ENCODE measurements at places on chromosomes 5 and 9.
A peak's percentile ranks its signal among the peaks of the same experiment; 100 is the strongest.

GRCh38 chr5:131679911-131680310, 44.9 kb upstream of the RAPGEF6 start:
- H3K36me3 ChIP-seq: peaks cover 40% of the 10 kb centered on the region
- H3K4me1 ChIP-seq: peaks cover 31% of the 10 kb centered on the region
- peak overlapping the region; percentile 47 for H3K27ac ChIP-seq
- DNase-seq: peak; percentile 62

GRCh38 chr5:9479990-9480389, 65.9 kb downstream of the SEMA5A start:
- H3K27me3 ChIP-seq: peaks cover 3% of the 10 kb centered on the region
- H3K27ac ChIP-seq: peak overlapping the region; percentile 78
- peaks cover 75% of the 10 kb centered on the region for H3K4me1 ChIP-seq
- DNase-seq: no peak

DNA sequence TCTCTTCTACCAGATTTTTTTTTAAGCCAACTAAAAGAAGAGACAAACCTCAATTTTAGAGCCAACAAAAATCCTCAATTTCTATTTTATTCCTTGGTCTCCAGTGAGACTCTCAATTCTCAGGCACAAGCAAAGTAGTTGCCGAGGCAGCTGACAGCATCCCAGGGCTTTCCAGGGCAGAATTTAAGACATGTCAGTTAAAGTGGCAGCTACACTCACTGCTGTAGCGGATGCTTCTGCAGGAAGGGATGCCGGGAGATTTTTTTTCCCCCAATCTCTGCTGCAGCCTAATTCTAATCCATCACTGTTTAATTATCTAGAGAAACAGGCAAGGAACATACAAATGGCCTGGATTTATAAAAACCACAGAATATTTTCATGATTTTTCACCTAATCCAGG, 57.0 kb downstream of the TTC39B start:
- DNase-seq: no peak
- peak overlapping the region; percentile 65 for H3K4me3 ChIP-seq
- no peaks in the 10 kb centered on the region for H3K36me3 ChIP-seq
- H3K4me1 ChIP-seq: peaks cover 68% of the 10 kb centered on the region

DNA sequence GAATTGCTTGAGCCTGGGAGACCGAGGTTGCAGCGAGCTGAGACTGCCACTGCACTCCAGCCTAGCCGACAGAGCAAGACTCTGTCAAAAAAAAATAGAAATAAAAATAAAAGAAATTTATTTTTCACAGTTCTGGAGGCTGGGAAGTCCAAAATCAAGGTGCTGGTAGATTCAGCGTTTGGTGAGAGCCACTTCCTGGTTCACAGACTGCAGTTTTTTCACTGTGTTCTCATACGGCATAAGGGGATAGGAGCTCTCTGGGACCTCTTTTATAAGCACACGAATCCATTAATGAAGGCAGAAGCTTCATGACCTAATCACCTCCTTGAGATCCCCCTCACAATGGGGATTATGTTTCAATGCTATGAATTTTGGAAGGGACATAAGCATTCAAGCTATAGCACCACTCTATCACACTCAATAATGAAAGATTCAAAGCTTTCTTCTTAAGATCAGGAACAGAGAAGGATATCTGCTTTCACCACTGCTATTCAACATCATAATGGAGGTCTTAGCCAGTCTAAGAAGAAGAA, 5.3 kb downstream of the PJA2 start:
- H3K4me1 ChIP-seq: peaks cover 48% of the 10 kb centered on the region
- H3K4me3 ChIP-seq: no peak overlapping the region

- no peak overlapping the region for H3K27ac ChIP-seq
- peaks cover 1% of the 10 kb centered on the region for H3K27me3 ChIP-seq
- H3K4me1 ChIP-seq: no peaks in the 10 kb centered on the region
Observed at GRCh38 chr5:124459984-124460383, 286.5 kb downstream of the ZNF608 start.

DNA sequence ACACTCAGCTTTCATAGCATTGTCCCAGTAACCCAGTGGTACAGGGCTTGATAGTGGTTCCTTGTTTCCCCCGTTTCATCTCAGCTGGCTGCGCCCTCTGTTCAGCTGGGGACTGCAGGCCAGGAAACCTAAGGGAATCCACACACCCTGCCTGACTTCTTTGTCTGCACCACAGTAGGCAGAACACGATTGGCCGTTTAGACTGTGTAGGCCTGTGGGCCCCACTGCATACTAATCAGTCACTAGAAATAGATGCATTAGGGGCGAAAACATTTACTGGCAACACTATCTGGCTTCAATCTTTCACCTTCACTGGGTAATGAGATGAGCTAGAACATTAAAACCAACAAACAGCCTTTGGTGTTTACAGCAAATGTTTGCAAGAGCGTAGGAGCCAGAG, 512.7 kb upstream of the BRINP1 start:
- DNase-seq: no peak
- H3K36me3 ChIP-seq: no peaks in the 10 kb centered on the region
- no peaks in the 10 kb centered on the region for H3K4me1 ChIP-seq
- peaks cover 2% of the 10 kb centered on the region for H3K27me3 ChIP-seq

GRCh38 chr9:78188594-78188993, 47.3 kb upstream of the CEP78 start:
- no peak for DNase-seq
- H3K36me3 ChIP-seq: no peaks in the 10 kb centered on the region
- H3K4me3 ChIP-seq: no peak overlapping the region
- no peak overlapping the region for H3K27ac ChIP-seq

- peak overlapping the region; percentile 71 for H3K27ac ChIP-seq
- H3K27me3 ChIP-seq: no peaks in the 10 kb centered on the region
- H3K4me3 ChIP-seq: no peak overlapping the region
- no peak for DNase-seq
- H3K4me1 ChIP-seq: peaks cover 59% of the 10 kb centered on the region
Observed at GRCh38 chr5:179301376-179301775, 43.9 kb downstream of the ADAMTS2 start.

GRCh38 chr5:66322786-66323528, 178.9 kb downstream of the SREK1 start:
- H3K4me1 ChIP-seq: no peaks in the 10 kb centered on the region
- H3K4me3 ChIP-seq: no peak overlapping the region
- H3K27me3 ChIP-seq: peaks cover 14% of the 10 kb centered on the region
- H3K36me3 ChIP-seq: no peaks in the 10 kb centered on the region

DNA sequence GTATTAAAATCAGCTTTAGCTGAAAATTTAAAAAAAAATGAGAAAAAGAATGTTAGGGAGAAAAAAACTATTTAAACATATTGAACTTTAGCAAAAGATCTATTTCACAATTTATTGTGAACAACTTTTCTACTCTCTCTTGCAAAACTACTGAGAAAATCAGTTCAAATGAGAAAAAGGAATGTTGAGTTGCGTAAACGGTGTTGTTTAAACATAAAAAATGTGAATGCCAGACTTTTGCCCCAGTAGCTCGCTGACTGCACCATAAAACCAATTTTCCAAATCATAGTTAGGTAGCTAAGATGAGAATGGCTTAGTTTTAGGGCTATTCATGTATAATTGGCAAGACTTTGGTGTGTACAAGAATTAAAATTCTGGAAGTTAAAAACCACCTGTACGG, 13.4 kb upstream of the RAD23B start:
- H3K4me3 ChIP-seq: no peak overlapping the region
- H3K36me3 ChIP-seq: no peaks in the 10 kb centered on the region

- H3K4me1 ChIP-seq: peaks cover 47% of the 10 kb centered on the region
- DNase-seq: peak; percentile 11
- no peaks in the 10 kb centered on the region for H3K27me3 ChIP-seq
- peak overlapping the region; percentile 47 for H3K27ac ChIP-seq
- H3K36me3 ChIP-seq: peaks cover 57% of the 10 kb centered on the region
Observed at GRCh38 chr9:86341007-86341491, 13.2 kb downstream of the TUT7 start.

GRCh38 chr9:31597977-31598376, 786.5 kb upstream of the ACO1 start:
- no peak overlapping the region for H3K4me3 ChIP-seq
- H3K27ac ChIP-seq: no peak overlapping the region
- H3K4me1 ChIP-seq: no peaks in the 10 kb centered on the region
- no peaks in the 10 kb centered on the region for H3K36me3 ChIP-seq
- no peaks in the 10 kb centered on the region for H3K27me3 ChIP-seq

DNA sequence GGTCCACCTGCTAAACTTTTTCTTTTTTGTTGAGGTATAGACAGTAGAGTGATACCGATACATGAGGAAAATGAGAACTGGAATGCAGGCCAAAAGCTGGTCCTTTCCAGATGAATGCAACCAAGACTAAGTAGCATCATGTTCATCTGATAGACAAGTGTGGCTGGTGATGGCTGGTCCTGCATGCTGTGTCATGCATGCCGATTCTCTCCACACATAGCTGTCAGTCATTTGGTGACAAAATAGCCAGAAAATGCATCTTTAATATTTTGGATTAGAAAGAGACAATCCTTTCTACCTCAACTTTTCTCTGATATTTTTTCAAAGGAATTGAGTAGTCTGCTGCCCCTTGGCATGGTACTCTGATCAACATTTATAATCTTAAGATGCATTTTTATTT, 49.9 kb downstream of the ZSWIM6 start:
- H3K36me3 ChIP-seq: 0 out of 2 replicates have a peak, but pooled peaks cover 4% of the 10 kb centered on the region
- no peak overlapping the region for H3K4me3 ChIP-seq
- H3K4me1 ChIP-seq: peaks cover 23% of the 10 kb centered on the region
- no peak for DNase-seq
- no peaks in the 10 kb centered on the region for H3K27me3 ChIP-seq

- peaks cover 10% of the 10 kb centered on the region for H3K27me3 ChIP-seq
- no peak for DNase-seq
- H3K4me1 ChIP-seq: no peaks in the 10 kb centered on the region
- H3K36me3 ChIP-seq: no peaks in the 10 kb centered on the region
Observed at GRCh38 chr5:170287532-170287931, 10.0 kb downstream of the LCP2 start.

GRCh38 chr5:133842846-133843611, 125.4 kb downstream of the C5orf15 start:
- H3K4me3 ChIP-seq: no peak overlapping the region
- no peaks in the 10 kb centered on the region for H3K36me3 ChIP-seq
- no peaks in the 10 kb centered on the region for H3K4me1 ChIP-seq
- H3K27ac ChIP-seq: no peak overlapping the region

- no peak overlapping the region for H3K4me3 ChIP-seq
- H3K4me1 ChIP-seq: peaks cover 18% of the 10 kb centered on the region
- peaks cover 2% of the 10 kb centered on the region for H3K27me3 ChIP-seq
- no peaks in the 10 kb centered on the region for H3K36me3 ChIP-seq
- no peak for DNase-seq
Observed at GRCh38 chr5:119353686-119354366, 2.0 kb upstream of the TNFAIP8 start.

DNA sequence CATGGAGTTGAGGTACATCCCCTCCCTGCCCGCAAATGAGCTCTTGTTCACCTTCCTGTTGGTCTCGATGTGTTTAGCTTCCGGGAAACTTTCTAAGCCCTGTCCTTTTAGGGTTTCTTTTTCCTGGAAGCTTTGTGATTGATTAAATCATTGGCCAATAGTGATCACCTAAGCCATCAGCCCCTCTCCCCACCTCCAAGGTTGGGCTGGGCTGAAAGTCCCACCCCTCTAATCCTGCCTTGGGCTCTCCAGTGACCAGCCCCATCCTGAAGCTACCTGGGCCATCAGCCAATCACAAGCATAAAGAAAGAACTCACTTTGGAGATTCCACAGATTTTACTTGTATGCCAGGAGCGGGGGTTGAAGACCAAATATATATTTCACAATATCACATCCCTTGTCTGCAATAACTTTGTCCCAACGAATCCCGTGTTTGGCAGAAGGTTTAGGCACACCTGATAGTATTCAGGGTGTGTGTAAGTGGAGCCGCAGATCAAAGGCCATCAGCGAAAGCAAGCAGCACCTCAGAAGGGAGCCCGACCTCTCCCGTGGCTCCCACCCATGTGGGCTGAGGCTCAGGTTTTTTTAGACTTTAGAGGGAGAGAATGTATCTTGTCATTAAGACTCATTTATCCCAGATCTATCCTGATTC, 20.4 kb downstream of the ROPN1L start:
- H3K4me3 ChIP-seq: no peak overlapping the region
- no peak overlapping the region for H3K27ac ChIP-seq
- peaks cover 6% of the 10 kb centered on the region for H3K27me3 ChIP-seq
- peaks cover 33% of the 10 kb centered on the region for H3K4me1 ChIP-seq
- no peak for DNase-seq

DNA sequence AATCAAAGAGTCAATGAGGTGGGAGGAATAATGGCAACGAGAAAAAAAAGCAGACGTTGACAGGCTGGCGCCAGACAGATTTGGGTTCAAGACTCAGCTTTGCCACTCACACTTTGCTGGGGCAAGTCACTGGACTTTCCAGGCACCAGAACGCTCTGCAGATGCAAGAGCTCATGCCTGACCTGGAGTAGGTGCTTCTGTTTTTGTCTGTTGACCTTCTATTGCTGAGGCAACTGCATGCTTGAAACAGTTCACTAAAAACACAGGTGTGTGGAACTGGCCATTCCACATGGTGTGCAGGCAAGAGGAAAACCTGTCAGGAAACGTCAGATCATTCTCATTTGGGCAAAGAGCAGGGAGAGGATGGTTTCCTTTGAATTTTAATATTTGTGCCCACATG, 161.2 kb upstream of the SMIM23 start:
- no peak overlapping the region for H3K4me3 ChIP-seq
- no peak overlapping the region for H3K27ac ChIP-seq
- peaks cover 11% of the 10 kb centered on the region for H3K4me1 ChIP-seq

GRCh38 chr9:127422787-127423186, 1.4 kb upstream of the ZNF79 start:
- no peaks in the 10 kb centered on the region for H3K27me3 ChIP-seq
- H3K4me3 ChIP-seq: peak overlapping the region; percentile 99
- H3K27ac ChIP-seq: peak overlapping the region; percentile 91

GRCh38 chr9:811106-811531, 30.4 kb upstream of the DMRT1 start:
- H3K4me3 ChIP-seq: peak overlapping the region; percentile 31
- H3K36me3 ChIP-seq: no peaks in the 10 kb centered on the region
- H3K27ac ChIP-seq: peak overlapping the region; percentile 54
- peaks cover 2% of the 10 kb centered on the region for H3K27me3 ChIP-seq
- peak; percentile 51 for DNase-seq

DNA sequence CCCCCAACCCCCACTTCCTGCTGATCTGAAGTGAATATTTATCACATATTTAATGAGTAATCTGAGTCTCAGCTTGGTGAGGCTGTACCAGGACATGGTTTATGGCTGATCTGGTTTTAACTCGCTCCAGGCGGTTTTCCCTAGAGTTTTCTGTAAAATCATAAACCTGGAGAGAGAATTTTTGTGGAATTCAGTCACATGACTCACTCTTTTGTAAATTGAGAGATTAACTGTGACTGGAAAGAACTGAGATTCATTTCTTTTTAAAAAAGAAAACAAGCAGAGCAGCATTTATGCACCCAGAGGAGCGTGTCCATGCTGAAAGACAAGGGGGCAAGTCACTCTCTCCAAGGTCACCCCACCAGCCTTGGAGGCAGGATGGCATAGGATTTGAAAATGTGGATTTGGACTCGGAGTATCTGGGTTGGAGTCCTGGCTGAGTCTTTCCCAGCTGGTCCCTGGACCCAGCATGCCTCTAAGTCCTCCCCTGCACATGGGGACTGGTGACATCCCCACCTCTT, 81.8 kb downstream of the ZNF618 start:
- no peaks in the 10 kb centered on the region for H3K27me3 ChIP-seq
- peaks cover 5% of the 10 kb centered on the region for H3K36me3 ChIP-seq
- peak; percentile 93 for DNase-seq
- H3K27ac ChIP-seq: peak overlapping the region; percentile 86
- H3K4me1 ChIP-seq: peaks cover 85% of the 10 kb centered on the region

GRCh38 chr9:127566351-127567001, 45.6 kb upstream of the STXBP1 start:
- peak overlapping the region; percentile 99 for H3K27ac ChIP-seq
- H3K4me1 ChIP-seq: peaks cover 69% of the 10 kb centered on the region
- DNase-seq: no peak
- H3K4me3 ChIP-seq: peak overlapping the region; percentile 93

Data from HFFc6 (cell line).